ENCODE measurements at places on chromosomes 6 and 20.

DNA sequence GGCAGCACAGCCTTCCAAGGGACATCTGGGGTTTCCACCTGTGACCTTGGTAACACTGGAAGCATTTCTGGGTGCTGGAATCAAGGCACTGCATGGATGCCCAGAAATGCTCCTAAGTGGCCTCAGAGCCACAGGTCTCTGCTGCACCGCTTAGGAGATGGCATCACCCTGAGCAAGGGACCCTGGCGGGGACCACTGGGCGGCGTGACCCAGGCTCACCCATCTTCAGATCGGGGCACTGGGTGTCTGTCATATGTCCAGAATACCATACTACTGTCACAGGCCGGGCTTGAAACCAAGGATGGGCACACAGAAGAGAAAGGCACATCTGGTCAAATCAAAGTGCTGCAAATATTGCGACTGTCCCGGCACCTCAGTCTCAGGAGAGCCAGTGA is 45.9 kb downstream of the SSR1 start:
- DNase-seq = no peak

DNA sequence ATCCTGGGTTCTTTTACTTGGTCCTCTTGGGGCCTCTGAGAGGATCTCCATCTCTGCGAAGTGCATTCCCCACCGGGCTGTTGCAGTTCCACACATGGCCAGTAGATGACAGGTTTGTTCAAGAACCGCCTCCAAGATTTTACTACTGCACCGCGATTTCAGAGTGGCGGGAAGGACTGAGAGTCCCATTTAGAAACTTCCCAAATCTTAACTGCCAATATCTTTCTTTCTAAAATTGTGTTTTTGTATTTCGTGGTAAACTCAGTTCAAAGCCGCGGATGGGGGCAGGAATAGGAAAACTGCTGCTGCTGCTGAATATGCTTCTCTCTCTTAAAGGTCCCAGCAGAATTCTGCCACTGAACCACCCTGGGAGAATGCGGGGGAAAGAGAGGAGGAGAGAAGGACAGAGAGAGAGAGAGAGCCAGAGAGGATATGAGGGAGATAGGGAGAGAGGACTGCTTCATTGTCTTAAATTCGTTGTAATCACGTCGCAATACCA is 8.6 kb upstream of the BTNL2 start:
- peak; percentile 52 for DNase-seq

DNA sequence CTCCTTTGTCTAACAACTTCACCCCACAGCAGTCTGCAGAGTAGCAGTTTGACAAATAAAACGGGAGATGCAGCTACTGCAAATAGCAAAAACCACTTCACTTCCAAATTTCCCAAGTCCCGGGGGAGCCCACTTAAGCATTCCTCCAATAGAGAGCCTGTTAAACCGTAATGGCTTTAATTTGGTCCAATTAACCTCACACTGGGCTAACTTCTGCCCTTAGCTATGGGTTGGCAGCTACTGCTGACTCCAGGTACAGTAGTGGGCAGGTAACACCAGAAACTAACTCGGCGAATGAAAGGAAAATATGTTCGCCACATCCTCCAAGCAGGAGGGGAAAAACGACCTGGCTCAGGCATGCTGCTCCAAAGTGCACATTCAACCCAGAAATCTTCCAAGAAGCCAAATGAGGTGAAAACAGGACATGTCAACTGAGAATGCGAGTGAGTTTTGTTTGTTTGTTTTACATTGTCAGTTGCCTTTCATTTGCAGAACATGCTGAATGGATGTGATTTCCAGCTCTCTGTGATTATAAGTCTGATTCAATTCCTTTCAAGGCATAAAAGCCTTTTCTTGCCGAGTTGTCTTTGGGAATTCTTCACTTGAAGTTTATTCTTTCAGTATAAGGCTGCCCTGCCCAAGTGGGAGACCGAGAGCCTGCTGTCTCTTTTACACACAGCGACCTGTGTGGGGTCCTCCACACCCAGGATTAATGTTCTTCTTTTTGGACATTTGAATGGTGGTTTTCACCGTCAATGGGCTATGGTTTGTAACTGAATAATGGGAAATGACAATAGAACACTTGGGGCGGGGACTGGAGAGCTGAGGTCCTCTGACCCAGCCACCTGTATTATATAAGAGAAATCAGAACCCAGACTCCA is 117.3 kb upstream of the ARMC2 start:
- DNase-seq = no peak

DNA sequence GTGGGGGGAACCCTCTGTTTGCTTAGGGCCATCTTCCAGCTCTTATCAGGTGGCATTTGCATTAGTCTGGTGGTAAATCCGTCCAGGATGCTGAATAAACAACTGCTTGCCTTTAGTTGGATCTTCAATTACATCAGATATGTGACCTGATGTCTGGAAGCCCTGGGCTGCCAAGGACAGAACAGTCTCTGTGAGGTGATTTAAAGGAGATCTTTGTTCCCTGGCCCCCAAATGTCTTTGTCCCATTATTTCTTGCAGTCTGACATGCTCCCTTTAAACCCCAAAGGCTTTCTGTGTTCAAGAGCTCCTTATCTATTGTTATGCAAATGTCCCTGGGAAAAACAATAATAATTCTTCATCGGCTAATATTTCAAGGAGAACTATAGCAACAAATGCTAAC is 84.6 kb upstream of the SPTLC3 start:
- no peak for DNase-seq

DNA sequence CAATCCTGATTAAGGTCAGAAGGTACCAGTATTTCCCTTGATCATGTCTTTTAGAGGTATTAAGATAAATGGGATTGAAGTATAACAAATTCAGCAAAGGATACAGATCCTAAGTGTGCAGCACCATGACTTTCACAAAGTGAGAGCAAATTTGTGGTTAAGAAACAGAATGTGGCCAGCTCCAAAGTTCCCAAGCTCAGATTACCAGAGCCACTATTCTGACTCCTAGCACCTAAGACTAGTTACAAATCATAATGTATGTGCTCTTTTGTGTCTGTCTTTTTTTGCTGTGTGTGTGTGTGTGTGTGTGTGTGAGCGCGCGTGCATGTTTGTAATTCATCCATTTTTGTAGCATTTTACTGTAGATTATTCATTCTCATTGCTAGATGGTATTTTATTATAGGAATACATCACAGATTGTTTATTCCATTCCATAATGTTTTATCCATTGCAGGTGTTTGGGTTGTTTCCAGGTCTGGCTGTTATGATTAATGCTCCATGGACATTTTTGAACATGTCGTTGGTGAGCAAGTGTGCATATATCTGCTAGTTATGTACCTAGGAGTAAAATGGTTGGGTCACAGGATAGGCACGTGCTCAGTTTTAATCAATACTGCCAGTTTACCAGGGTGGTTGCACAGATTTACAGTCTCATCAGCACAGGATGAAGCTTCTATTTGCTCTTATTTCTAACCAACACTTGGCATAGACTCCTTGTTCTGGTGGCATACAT is 314.0 kb upstream of the JAG1 start:
- DNase-seq = no peak

DNA sequence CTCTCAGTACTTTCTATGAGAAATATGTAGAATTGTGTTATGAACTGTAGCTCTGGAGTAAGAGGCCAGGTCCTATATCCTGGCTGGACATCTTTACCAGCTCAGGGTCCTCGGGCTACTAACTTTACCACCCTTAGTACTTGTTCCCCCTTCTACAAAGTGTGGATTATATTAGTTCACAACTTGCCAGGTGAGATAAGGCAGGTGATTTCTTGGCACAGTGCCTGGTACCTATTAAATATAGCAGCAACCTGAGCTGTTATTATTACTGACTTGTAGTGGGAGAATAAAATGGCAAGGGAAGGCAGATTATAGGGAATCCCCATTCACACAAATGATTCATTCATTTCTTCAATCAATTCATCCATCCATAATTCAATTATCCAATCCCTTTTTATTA is 150.1 kb downstream of the DOK5 start:
- DNase-seq = no peak

DNA sequence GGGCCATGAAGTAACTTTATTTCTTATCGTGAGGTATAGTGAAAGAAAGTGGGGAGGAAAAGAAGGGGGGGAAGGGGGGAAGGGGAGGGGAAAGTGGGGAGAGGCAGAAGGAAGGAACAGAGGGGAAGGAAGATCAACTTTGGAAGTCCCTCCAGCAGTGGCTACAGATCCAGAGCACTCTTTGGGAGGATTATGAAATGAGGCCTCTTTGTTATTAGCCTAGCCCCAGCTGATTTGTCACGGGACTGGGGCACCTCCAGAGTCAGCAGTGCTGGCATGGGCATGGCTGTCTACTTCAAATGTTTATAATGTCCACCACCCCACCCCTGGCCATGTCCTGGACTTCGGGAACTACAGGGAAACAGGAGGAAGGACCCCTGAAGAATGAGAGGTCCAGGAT is 7.6 kb downstream of the MOCS1 start:
- no peak for DNase-seq

DNA sequence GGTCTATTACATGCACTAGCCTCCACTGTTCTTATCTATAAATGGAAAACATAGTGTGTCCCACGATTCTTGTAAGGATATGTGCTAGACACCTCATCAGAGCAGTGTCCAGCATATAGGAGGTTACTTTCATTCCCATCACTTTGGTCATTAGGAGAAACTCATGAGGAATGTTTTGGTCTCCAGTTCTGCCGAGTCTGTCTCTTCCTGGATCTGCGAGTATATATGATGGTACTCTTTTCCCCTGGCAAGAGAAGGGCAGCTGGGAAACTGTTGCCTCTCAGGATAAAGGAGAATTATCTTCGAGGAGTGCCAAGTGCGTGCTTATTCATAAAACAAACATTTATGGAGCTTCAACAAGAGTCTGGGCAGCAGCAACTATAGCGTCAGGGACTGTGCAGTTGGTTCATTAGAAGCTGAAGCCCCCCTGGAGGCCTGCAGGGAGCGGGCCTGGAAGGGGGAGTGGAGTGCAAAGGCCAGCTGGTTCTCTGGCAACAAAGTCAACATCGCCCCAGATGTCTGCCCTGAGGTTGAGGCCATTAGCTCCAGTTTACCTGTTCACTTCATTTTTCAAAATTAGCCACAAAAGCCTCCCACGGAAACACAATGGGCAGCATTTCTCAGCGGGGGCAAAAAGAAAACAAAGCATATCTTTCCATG is 811.9 kb downstream of the MAFB start:
- DNase-seq = no peak

DNA sequence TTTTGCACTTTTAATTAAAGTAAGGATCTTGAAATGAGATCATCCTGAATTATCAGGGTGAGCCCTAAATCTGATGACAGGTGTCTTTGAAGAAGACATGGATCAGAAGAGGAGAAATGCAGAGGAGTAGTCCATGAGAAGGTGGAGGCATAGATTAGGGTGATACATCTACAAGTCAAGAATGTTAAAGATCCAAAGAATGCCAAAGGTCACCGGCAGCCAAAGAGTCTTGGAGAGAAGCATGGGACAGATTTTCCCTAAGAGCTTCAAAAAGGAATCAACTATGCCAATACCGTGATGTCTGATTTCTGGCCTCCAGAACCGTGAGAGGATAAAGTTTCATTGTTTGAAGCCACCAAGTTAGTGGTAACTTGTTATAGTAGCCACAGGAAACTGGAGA is 59.0 kb upstream of the THEMIS start:
- no peak for DNase-seq

DNA sequence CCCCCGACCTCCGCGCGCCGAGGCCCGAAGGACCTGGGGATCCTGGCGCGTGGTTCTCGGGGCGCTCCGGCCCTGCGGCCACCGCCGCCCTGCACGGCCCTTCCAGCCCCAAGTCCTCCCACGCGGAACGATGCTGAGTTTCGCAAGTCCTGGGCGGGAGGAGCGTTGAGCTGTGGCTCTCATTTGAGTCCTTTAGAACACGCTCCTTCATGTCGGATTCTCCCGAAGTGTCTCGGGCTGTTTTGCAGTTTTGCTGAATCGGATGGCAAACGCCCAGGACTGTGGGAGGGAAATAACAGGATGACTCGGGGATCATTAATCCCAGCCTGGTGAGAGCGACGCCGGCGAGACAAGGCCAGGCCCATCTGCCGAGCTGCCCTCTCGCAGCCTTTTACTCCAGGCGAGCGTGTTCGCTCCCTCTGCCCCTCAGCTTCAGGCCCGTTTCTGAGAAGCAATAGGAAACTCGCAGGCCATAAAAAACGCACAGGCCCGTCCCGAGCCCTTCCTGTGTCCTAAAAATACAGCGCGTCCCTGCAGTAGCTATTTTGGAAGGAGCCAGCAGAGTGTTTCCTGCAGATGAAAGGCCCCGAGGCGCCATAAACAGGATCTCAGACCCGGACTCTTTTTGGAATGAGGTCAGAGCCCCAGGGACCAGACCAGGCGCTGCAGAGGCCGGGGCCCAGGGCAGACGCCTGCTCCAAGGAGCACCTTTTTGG is 153.5 kb downstream of the DLL1 start:
- DNase-seq = no peak

GRCh38 chr20:33477386-33478234 is 12.3 kb upstream of the CBFA2T2 start:
- DNase-seq = no peak

All from HFFc6 (cell line).